Pons (tissue), 1 donor: ENCODE measurements at places on chromosomes 5 and 9.

DNA sequence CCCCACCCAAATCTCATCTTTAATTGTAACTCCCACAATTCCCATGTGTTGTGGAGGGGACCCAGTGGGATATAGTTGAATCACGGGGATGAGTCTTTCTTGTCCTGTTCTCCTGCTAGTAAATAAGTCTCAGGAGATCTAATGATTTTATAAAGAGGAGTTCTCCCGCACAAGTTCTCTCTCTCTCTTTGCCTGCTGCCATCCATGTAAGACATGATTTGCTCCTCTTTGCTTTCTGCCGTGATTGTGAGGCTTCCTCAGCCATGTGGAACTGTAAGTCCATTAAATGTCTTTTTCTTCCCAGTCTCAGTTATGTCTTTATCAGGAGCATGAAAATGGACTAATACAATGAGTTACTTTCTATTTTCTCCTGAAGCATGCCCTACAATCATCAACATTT, 1158.5 kb downstream of the CDH18 start:
- DNase-seq: no peak

GRCh38 chr9:78781681-78782080, 484.8 kb downstream of the PSAT1 start:
- no peak for DNase-seq

DNA sequence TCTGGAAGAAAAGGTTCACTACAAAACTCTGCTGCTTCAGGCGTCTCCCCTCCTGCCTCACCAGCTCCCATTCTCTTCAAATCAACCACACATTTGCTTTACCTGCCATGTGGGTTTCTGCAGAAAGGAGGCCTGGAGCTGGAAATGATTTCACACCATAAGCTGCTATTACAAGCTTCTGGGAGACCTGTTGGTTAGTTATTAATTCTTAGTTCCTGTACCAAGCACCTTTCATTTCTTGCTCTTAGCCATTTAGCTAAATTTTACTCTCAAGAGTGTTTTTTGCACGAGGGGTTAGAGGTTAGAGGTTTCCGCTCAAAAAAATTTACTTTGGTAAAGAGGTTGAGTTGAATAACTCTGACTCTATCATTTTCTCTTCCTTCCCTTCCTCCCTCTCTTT, 70.3 kb downstream of the MAP1B start:
- no peak for DNase-seq

DNA sequence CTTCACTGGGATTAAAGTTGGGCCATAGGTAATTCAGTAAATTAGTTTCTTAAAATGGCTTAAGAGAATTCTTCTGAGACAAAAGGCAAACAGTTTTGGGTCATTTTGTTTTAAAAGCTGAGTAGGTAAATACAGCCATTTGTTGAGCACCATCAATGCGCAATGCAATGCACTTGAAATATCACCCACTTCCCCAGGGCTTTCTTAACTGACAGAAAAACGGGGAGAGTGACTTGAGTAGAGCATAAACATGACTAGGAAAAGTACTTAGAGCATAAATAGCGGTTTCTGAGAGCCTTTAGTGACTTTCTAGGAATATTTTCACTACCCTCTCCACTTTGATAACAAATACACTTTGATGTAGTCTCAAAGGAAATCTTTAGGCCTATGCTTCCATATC, 27.2 kb downstream of the MLANA start:
- DNase-seq: no peak

DNA sequence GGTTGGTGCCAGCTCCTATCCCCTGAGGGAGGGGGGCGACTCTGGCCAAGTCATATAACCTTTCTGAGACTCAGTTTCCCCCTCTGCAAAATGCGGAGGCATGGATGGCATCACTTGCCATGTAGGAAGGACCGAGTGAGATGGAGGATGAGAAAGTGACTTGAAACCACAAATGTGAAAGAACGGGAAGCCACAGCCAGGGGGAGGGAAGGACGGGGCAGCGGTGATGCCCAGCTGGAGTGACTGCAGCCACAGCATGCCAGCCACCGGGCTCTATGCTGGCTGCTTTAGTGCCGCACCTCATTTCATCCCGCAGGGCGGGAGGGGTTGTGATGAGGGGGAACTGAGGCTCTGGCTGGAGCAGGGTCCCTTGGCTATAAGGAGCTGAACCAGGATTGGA, 74.5 kb downstream of the HMCN2 start:
- DNase-seq: no peak

DNA sequence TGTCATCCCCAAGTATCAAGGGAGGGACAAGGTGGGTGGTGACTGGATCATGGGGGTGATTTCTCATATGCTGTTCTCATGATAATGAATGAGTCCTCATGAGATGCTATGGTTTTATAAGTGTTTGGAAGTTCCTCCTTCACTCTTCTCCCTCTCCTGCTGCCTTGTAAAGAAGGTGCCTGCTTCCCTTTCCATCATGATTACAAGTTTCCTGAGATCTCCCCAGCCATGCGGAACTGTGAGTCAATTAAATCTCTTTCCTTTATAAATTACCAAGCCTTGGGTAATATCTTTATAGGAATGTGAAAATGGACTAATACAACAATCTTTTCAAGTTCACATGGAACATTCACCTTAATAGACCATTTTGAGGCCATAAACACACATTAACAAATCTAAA, 21.5 kb upstream of the DOCK2 start:
- no peak for DNase-seq

GRCh38 chr9:102587281-102587680, 407.9 kb upstream of the CYLC2 start:
- no peak for DNase-seq

- no peak for DNase-seq
Observed at GRCh38 chr5:168346417-168346816, 55.0 kb downstream of the WWC1 start.

- no peak for DNase-seq
Observed at GRCh38 chr9:130003943-130004552, 38.9 kb downstream of the FNBP1 start.

DNA sequence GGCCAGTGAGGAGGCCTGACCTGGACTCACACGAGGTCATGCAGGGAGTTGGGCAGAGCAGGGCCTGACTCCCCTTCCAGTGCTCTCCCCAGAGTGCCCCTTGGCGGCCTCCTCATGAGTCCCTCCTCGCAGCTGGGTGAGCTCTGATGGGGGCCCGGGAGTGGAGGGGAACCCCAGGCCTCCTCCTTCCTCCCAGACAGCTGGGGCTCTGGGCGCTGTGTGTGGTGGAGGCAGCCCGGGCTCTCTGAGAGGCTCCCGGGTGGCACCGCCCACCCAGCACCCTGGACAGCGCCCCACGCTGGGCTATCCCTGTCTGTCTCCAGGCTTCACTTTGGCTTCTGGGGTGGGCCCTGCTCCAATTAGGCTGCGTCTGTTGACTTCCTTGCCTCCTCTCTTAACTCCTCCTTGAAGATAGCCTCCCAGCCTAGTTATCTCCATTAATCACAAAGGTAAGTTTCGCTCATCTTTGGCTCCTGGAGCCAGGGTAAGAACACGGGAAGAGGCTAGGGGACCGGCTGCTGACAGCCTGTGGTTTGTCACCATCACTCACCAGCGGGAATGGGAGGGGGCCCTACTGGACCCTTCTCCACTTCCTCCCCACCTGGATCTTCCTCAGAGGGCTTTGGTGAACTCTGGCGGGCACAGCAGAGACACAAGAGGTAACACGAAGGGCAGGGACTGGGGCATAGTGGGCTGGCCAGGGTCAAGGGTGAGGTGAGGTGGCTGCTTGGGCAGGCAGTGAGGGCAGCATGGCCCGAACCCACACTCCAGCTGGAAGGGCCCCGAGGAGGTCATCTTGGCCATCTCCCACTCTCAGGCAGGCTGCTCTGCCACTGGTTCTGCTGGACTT, 13.1 kb downstream of the PSD2 start:
- DNase-seq: no peak

DNA sequence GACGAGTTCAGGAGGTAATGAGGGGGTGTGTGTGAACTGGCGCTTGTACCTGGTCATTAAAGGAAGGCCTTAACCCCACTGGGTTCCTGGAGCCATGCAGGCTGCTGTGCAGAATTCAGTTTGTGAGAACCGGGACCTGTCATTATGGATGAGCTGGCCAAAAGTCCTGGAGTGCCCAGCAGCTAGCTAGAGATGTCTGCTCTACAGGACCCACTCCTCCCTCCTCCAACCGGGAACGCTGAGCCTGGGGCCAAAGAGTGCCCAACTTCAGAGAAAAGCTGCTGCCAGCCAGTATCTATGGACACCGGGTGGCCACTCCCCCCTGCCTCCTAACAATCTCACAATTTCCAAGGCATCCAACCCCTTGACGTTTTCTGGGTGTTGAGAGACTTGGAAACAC, 1.2 kb downstream of the ENTREP1 start:
- peak; percentile 42 for DNase-seq

GRCh38 chr9:93041108-93041802, 17.2 kb upstream of the SUSD3 start:
- no peak for DNase-seq

DNA sequence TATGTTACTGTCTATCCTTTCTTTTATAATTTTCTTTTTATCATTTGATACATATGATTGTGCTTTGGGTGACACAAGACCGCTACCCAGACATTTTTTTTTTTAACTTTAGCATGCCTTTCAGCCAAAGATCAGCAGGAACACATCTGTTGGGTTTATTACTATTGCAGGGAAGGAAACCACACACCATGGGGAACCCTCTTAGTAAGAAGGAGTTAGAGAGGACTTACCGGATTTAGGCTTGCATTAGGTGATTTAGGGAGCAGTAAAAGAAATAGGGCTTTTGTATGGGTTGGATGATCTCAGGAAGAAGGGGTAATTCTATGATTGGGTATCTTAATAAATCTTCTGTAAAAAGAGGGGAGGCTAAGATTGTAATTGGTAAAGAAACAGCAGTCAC, 138.2 kb downstream of the SNX18 start:
- DNase-seq: no peak

GRCh38 chr5:148965511-148966265, 97.2 kb downstream of the SH3TC2 start:
- no peak for DNase-seq

DNA sequence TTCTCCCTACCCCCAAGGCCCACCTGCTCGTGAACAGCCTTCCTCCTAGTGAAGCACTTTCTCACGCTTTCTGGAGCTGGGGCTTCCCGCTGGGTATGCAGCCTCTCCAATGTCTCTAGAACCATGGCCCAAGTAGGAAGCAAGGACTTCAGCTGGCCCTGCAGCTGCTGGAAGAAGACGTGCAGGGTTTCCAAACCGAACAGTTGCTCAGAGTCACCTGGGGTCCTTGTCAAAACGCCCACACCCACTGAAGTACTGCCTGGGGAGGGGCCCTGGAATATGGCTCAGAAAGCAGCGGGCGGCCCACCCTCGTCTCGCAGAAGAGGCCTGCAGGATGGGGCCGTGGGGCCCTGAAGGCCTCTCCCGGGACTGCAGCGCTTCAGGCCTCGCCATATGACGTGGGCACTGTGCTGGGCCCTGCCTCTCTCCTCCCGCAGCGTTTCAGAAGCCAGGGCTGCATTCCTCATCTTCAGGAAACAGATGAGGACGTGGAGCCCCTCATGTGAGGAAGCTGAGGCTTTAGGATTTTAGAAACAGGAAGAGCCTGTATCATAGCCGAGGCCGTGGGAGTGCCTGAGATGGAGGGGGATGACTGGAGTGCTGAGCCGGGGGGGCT, 116.0 kb upstream of the LMX1B start:
- no peak for DNase-seq

DNA sequence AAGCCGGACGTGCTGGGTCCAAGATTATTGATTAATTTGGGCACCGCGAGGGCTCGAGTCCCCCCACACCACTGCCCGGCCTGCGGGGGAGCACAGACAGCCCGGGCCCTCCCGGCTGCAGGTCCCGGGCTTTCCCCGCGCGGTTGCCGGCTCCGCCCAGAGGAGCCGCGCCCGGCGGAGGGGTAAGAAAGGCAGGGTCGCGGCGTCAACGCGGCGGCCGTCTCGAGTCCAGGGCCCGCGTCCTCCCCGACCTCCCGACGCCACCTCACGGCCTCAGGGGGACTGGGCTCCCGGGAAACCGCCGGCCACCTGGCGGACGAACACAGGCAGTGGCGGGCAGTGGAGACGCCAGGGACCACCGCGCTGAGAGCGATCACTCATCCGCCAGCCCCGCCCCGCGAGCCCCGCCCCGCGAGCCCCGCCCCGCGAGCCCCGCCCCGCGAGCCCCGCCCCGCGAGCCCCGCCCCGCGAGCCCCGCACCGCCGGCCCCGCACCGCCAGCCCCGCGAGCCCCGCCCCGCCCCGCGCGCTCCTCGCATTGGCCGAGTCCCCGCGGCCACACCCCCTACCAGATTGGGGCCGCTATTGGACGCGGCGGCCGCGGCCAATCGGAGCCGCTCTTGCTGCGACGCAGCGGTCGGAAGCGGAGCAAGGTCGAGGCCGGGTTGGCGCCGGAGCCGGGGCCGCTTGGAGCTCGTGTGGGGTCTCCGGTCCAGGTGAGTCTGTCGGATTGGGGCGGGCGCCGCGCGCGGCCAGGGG, at the start of gene MRPL41:
TSS of gene MRPL41 (plus strand) at position 616 of the 758 bp plus-strand sequence. CDS start 203 bp downstream, outside the sequence.
- peak; percentile 84 for DNase-seq

GRCh38 chr5:63053019-63053638, 474.5 kb downstream of the LRRC70 start:
- DNase-seq: no peak
